ENCODE measurements at places on chromosomes 13 and 19.
A peak's percentile ranks its signal among the peaks of the same experiment; 100 is the strongest.

GRCh38 chr19:55261671-55262126, 2.9 kb upstream of the PPP6R1 start:
- DNase-seq: no peak

GRCh38 chr19:49133621-49134454, 14.5 kb downstream of the PPFIA3 start:
- no peak for DNase-seq

DNA sequence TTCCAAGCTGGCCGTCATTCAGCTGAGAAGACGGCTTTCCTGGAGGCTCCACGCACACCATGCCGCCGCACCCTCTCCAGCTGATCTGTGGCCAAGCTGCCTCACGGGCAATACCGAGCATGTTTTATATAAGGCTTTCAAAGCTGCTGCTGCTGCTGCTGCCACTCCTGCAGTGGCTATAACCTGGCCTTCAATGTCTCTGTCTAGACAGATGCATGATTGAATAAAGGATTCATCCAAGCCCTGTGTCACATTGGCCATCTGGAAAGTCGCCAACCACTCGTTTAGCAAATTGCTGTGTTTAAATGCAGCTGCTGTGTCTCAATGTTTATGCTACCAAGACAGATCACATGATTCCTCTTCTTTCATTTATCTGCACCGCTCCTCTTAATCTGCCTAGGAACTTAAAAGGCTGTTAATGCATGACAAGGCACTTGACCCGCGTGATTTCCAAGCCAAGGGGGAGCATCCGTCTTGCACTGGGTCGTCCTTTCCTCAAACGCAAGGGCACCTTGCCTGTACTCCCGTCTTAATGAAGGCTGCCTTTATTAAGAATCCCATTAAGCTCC, 114.3 kb downstream of the TEX26 start:
- DNase-seq: peak; percentile 29

DNA sequence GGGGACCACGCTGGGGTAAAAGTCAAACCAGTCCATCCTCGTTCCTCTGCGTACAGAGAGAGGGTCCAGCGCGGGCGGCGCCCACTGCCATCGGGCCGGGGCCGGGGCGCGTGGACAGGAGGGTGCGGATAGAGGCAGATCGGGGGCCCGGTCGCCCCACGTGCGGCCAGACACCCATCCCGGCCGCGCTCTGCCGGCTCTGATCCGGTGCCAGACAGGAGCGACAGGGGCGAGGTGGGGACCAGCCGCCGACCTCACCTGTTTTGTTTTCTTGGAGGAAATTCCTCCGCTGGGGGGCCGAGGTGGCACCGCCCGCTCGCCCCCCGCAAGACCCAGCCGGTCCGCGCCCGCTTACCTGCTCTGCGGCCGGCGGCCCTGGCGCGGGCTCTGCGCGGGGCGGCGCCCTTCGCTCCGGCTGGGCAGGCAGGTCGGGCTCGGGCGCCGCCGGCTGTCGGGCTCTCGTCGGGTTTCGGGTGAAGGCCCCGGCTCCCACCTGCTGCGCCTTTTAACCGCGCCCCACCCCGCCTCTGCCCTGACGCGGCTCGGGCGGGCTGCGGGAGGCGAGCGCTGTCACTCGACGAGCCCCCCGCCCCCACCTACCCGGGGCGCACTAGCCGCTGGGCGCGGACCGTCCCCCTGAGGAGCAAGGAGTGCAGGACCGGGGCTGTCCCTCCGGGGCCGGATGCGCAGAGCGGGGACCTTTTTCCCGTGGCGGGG, at the start of gene GJB6:
TSS of gene GJB6 (minus strand) at position 481 of the 717 bp plus-strand sequence. CDS start 8,839 bp downstream, outside the sequence.
- DNase-seq: no peak

- DNase-seq: no peak
These were observed 5.0 kb downstream of the FOSB start for GRCh38 chr19:45472563-45473366.

GRCh38 chr19:11479090-11479897, 1.6 kb downstream of the ELAVL3 start:
- peak; percentile 32 for DNase-seq
